ENCODE measurements at places on chromosomes 4 and X.

GRCh38 chr4:82715731-82716617 lies 82.6 kb downstream of the SCD5 start:
- no peak for DNase-seq

DNA sequence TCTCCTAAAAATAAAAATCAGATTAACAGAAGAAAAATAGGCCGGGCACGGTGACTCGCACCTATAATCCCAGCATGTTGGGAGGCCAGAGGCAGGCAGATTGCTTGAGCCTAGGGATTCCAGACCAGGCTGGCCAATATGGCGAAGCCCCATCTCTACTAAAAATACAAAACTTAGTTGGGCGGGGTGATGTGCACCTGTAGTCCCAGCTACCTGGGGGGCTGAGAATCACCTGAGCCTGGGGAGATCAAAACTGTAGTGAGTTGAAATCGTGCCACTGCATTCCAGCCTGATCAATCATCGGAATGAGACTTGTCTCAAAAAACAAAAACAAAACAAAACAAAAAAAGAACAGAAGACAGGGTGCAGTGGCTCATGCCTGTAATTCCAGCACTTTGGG lies 32.8 kb upstream of the NOCT start:
- no peak for DNase-seq

DNA sequence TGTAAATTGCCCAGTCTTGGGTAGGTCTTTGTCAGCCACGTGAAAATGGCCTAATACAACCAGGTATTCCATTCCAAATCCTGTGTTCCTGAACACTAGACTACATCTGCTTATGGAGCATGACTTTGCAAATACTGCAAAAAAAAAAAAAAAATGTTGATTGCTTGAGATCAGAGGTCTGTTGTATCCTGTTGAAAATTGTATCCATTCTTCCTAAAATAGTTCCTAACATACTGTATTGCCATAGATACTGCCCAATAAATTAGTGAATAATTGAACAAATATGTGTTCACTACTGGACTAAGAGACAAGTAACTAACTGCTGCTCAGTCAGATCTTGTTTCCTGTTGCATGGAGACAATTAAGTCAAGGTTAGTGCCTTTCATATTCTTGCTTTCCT lies 164.3 kb upstream of the PABPC4L start:
- DNase-seq, result no peak

- DNase-seq, result no peak
These were observed 40.5 kb downstream of the TECRL start for GRCh38 chr4:64368741-64369140.

GRCh38 chr4:7430965-7431695 lies 3.6 kb downstream of the PSAPL1 start:
- DNase-seq, result no peak

GRCh38 chrX:151801980-151802379 lies 67.4 kb downstream of the CNGA2 start:
- no peak for DNase-seq

- DNase-seq, result no peak
These were observed 1434.8 kb downstream of the RAPGEF2 start for GRCh38 chr4:160537681-160538080.

DNA sequence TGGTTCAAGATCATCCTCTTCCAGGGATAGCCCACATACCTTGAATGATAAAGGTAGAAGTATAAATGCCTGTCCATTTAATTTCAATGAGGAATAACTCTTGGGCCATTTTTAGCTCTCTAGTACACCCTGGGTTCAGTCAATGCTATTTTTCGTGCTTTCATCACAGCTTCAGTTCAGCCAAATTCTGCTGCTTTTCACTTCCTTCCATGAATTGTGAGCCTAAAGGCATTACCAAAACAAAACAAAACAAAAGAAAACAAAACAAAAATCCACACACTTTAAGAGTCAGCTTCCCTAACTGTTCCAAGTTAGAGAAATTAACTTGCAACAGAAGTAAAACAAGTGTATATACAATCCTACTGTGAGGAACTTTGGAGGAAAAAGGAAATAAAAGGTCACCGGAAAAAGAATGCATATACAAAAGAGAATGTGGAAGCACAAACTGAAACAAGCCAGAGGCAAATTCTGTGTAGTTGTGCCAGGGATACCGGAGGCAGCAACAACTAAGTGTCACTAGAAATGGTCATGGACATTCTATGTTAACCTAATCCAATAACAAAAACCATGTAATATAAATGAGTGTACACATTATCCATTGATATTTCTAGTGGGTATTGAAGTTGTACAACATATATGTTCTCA lies 423.1 kb downstream of the KCTD8 start:
- DNase-seq, result no peak

DNA sequence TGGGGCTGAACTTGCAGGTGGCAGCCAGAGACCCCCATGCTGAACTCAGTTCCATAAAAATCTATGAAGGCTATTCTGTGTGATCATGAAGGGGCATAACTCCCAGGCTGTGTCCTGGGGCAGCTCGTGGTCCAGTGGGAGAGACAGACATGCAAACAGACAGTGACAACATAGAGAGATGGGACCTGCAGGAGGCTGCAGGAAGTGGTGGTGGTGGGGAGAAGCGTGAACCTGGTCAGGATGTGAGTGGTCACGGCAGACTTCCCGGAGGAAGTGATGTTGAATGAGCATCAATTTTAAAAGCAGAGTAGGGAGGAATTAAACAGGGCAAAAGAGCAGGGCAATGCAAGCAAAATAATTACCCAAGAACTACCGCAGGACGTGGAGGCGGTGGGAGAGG lies 23.2 kb upstream of the SORCS2 start:
- DNase-seq, result no peak

- DNase-seq, result no peak
These were observed 3.6 kb downstream of the STARD8 start for GRCh38 chrX:68651110-68651509.

DNA sequence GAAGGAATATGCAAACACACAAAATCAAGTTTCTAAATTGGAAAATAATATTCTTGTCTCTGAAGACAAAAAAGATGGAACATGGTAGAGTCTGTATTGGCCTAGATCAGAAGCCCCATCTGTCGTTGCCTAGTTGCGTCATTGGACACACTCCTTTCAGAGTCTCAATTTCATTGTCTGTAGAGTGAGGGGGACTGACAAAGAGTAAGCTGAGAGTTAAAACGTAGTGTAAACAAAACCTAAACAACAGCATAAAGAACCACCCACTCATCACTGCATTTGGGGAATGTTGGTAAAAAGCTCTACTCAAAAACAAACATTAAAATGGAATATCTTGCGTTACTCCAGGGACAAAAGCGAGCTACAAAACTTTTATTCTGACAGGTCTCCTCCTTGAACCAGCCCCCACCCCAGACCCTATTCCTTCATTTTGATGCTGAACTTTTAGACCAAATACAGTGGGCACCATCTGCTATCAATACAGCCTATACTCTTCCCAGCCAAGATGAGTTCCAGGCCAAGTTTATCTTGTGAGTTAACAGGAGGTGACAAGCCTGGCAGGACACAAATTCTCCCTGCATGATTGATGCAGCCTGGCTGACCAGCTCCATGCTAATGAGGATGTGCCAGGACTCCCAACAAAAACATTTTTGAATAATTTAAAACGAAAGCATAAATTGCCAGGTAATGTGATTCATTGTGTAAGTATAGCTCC lies 125.2 kb downstream of the COL25A1 start:
- no peak for DNase-seq

- DNase-seq, result no peak
These were observed 81.9 kb downstream of the VCX2 start for GRCh38 chrX:8089141-8089540.

- DNase-seq, result no peak
These were observed 198.1 kb upstream of the PUDP start for GRCh38 chrX:7346021-7346420.

- no peak for DNase-seq
These were observed 221.7 kb downstream of the BCOR start for GRCh38 chrX:39875834-39876628.

- peak; percentile 70 for DNase-seq
These were observed 85.9 kb downstream of the RNF150 start for GRCh38 chr4:141047228-141047884.

- DNase-seq, result no peak
These were observed 34.4 kb upstream of the ZFP42 start for GRCh38 chr4:187961171-187961570.

DNA sequence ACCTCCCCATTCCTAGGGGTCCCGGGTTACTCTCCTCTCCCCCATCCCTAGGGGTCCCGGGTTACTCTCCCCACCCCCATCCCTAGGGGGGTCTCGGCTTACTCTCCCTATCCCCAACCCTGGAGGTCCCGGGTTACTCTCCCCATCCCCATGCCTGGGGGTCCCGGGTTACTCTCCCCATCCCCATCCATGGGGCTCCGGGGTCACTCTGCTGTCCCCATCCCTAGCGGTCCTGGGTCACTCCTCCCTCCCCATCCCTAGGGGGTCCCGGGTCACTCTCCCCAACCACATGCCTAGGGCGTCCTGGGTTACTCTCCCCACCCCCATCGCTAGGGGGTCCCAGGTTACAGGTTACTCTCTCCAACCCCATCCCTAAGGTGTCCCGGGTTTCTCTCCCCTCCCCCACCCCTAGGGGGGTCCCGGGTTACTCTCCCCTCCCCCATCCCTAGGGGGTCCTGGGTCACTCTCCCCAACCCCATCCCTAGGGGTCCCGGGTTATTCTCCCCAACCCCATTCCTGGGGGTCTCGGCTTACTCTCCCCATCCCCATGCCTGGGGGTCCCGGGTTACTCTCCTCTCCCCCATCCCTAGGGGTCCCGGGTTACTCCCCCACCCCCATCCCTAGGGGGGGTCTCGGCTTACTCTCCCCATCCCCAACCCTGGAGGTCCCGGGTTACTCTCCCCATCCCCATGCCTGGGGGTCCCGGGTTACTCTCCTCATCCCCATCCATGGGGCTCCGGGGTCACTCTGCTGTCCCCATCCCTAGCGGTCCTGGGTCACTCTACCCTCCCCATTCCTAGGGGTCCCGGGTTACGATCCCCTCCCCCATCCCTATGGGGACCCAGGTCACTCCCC lies 821 bp downstream of the ASMTL start:
- no peak for DNase-seq

GRCh38 chrX:108126661-108127060 lies 35.1 kb downstream of the ATG4A start:
- no peak for DNase-seq

- DNase-seq, result no peak
These were observed 28.1 kb downstream of the SMIM43 start for GRCh38 chr4:121736735-121737351.

- no peak for DNase-seq
These were observed 1082.7 kb downstream of the NLGN4X start for GRCh38 chrX:5145957-5146356.

- no peak for DNase-seq
These were observed 389.4 kb downstream of the GALNTL6 start for GRCh38 chr4:172202480-172203076.

GRCh38 chr4:179196511-179196910 lies 1754.3 kb upstream of the AGA start:
- peak; percentile 3 for DNase-seq

DNA sequence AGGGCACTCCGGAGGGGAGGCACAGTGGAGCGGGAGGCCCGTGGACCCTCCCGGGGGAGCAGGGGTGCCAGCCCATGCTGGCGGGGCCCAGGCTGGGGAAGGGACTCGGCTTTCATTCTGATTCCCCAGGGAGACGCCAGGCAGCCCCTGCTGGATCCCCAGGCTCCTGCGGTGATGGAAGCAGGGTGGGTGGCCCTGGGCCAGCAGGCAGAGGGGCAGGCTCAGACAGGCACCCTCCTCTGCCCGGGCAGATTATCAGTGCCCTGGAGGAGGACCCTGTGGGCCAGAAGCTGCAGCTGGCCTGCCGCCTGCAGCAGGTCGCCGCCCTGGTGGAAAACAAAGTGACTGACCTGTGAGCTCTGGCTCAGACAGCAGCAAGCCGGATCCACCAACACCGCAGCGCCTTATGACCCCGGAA lies 2.1 kb upstream of the SRPK3 start:
- DNase-seq, result no peak

- no peak for DNase-seq
These were observed 92.5 kb downstream of the FAM13A start for GRCh38 chr4:88964450-88964849.

GRCh38 chrX:80984118-80984517 lies 174.4 kb upstream of the BRWD3 start:
- no peak for DNase-seq

GRCh38 chr4:87270825-87271224 lies 50.4 kb upstream of the KLHL8 start:
- no peak for DNase-seq

GRCh38 chr4:4284827-4285618 lies 4.9 kb downstream of the LYAR start:
- DNase-seq, result no peak

DNA sequence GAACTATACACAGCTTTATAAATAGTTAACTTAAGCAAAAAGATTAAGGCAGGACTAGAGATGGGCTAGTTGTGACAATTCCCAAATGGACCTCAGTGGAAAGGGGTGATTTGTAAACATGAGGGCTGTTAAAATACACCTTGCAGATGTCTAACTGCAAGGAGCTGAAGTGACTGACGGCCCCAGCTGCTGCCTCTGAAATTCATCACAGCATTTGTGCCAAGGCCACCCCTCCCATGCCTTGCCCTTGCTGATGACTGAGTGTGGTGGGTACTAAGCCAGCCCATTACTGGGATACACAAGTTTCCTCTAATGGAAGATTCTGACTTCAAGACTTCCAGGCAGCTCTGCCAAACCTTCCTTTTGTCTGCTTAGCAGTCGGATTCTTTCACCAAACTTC lies 23.7 kb upstream of the EGFL6 start:
- no peak for DNase-seq

GRCh38 chrX:45803383-45803921 lies 602.8 kb upstream of the DIPK2B start:
- peak; percentile 86 for DNase-seq

DNA sequence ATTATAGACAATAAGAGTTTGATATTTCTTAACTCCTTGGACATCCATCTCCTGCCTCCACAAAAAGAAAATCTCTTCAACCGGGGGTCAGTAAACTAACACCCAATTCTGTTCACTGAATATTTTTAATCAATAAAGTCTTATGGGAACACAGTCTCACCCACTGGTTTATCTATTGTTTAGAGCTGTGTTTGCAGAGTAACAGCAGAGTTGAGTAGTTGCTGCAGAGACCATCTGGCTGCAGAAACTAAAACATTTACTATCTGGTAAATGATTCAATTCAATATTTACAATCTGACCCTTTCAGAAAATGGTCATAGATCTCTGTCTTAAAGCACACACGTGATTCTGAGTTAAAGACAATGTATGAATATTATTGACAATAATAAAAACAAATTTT lies 94.0 kb downstream of the TMA16 start:
- DNase-seq, result no peak

DNA sequence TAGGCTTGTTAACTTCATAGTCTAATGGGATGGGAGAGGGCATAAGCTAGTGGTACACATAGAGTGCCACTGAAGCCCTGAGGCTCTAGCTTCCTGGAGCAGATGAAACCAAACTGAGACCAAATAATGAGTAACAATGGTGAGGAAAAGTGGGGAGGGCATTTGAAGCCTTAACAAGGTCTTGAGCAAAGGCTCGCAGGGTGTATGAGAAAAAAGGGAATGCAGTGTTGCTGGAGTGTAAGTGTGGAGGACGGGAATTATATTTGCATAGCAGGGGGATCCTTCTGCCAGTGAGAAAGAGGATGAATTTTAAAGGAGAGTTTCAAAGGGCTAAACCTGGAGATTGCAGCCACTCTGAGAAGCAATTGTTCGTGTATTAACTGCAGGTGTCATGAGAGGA lies 263.1 kb downstream of the ANK2 start:
- DNase-seq, result no peak
